ENCODE measurements at places on chromosomes 7 and 10.

DNA sequence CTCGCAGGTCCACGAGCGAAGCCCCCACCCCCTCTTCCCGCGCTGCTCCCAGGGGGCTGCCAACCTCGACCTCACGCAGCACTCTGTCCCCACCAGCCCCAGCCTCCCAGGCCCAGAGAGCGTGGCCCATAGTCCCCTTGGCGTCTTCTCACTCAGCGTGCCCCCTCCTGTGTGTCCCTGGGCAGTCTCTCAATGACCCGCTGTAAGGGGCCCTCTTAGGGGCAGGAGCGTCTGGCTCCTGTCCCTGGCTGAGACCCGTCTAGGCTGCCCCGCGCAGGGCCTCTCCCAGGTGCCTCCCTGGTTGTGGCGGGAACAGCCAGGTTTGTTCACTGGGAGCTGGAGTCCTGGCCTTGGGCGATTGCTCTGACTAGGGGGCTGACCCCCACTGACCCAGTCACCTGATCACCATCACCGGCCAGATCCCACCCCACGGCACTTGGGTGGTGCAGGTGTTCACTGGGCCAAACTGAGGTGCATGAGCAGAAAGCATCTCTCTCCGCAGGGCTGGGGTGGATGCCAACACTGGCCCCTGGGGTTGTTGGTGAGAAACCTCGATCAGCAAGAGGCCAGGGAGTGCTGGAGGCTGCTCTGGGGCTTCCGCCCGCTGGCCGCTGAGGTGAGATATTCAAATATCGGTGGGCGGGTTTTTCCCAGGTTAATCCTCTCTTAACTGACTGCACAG, 12.6 kb upstream of the WDFY4 start:
- no peak for DNase-seq

- DNase-seq = no peak
These were observed 44.4 kb upstream of the KLF6 start for GRCh38 chr10:3829156-3830050.

DNA sequence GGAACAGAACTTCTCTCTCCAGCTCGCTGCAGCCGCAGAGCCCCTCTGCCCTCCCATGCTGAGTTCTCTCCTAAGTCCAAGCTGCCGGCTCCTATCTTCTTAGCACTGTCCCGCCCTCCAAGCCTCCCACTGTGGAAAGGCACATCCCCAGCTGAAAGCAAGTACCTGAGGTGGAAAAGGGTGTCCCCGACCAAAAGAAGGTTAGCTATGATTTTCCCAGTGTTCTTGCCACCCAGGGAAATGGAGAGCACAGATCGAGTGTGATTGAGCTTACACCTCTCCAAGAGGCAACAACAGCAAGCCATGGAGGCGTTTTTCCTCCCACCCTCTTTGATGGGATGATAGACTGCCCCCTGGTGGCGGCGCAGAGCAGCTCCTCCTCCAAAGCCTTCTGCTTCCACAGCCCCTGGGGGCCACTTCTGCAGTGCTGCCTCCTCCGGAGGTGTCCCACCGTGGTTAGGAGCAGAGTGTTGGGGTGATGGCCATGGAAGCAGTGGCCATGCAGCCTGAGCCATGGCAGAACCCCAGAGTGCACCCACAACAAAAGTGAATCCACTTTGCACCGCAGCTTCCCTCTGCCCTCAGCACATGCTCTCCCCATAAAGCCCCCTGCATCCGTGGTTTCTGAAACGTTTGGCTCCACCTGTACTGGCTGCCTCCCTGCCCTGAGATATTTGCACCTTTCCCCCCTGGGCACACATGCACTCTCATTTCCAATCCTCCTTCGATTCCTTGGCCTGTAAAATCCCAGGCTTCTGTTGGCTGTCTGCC, 143.1 kb upstream of the STK17A start:
- DNase-seq = no peak

DNA sequence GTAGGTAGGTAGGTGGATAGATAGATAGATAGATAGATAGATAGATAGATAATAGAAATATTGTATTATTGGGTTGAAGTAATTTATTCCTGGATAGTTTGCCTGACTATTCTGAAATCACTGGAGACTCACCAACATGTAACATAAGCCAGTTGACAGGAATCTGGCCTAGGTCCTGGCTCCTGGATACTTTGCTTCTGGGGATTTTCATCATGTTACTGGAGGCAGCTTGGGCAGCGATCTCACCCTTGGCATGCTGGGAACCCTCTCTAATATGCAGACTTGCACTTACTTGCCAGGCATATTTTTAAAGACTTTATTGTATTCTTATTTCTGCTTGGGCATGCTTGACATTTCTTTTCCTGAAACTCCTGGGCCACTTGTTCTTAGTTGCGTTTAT, 709.1 kb upstream of the FZD8 start:
- DNase-seq = no peak

DNA sequence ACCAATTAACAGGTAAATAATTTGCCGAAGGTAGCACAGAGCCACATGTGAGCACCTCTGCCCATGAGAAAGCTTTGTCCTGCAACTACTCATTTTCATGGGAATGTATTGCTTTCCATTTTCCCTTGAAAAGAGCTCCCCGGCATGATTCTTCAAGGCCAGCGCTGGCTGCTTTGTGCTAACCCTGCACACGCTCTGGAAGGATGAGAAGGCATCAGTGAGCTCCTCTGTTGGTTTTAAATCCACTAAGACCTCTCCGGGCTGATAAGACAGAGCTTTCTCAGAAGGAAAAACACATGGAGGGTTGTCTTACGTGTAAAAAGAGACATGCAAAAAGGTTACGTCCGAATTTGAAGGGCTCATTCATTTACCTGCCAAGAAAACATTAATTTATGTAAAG, 553.9 kb upstream of the MKI67 start:
- no peak for DNase-seq

- no peak for DNase-seq
These were observed 605.6 kb upstream of the TEX47 start for GRCh38 chr7:89401099-89401498.

DNA sequence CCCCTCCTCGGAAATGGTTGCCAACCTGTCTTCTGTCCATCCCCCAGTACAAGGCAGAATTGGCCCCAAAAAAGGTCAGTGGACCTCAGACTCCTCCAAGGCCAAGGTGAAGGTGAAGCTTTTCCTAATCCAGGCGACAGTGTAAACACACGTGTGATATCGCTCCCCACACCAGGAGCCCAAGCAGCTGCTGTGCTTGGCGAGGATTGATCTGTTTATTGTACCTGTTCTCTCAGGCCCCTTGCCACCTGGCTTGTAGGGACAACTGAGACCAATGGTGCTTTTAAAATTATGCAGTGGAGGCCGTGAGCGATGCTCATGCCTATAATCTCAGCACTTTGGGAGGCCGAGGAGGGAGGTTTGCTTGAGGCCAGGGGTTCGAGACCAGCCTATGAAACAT, 66.1 kb upstream of the GTF2IRD1 start:
- no peak for DNase-seq

GRCh38 chr10:114288424-114289095, 49.5 kb downstream of the VWA2 start:
- no peak for DNase-seq

GRCh38 chr7:22611758-22612079, 111.7 kb upstream of the STEAP1B start:
- no peak for DNase-seq

GRCh38 chr10:132293813-132294520, 13.8 kb downstream of the STK32C start:
- DNase-seq = no peak

- DNase-seq = no peak
These were observed 52.9 kb upstream of the HBP1 start for GRCh38 chr7:107115762-107116540.

GRCh38 chr7:44094883-44095592, 9.1 kb upstream of the AEBP1 start:
- no peak for DNase-seq

- DNase-seq = no peak
These were observed 58.4 kb downstream of the TACR2 start for GRCh38 chr10:69358148-69358795.

- DNase-seq = no peak
These were observed 1.7 kb downstream of the MMP21 start for GRCh38 chr10:125773687-125774543.

- no peak for DNase-seq
These were observed 60.0 kb downstream of the PIK3AP1 start for GRCh38 chr10:96660297-96660696.

GRCh38 chr7:31791881-31792280, 104.9 kb downstream of the PPP1R17 start:
- no peak for DNase-seq

DNA sequence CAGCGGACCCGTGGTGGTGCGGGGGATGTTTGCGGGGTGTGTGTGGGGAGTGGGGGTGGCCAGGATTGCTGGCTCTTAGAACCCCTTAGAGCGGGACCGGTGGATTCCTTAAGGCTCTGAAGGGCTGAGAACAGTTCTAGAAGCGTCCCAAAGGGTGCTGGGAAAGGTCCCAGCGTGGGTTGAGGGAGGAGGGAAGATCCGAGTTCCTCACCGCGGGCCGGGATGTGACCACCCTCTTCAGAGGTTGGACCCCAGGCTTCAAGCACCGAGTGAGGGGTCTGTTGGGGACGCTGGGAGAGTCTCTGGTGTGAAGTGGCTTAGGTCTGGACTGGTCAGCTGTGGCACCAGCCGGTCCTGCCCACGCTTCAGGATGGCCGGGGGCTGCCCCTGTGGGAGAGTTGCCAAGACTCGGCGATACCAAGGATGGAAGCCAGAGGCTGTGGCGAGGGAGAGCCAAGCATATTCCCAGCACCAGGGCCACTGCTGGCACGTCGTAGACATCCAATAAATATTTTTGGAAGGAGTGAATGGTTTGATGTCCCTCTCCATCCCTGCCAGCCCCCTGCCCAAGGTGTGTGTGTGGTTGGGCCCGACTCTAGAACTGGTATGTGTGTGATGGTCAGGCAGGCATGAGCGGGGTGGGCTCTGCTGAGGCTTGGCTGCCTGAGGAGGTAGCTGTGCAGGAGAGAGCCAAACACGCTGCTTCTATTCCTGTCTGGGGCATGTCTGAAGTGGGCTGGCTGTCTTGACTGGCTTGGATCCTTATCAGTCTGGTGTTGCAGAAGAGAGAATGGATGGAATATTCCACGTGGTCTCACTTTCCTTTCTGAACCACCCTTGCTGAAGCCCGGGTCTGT, 19.2 kb downstream of the ZNF775 start:
- DNase-seq = no peak

- no peak for DNase-seq
These were observed 312.8 kb downstream of the LRMDA start for GRCh38 chr10:75744261-75744660.

- no peak for DNase-seq
These were observed 117.5 kb upstream of the AGK start for GRCh38 chr7:141433698-141434097.

DNA sequence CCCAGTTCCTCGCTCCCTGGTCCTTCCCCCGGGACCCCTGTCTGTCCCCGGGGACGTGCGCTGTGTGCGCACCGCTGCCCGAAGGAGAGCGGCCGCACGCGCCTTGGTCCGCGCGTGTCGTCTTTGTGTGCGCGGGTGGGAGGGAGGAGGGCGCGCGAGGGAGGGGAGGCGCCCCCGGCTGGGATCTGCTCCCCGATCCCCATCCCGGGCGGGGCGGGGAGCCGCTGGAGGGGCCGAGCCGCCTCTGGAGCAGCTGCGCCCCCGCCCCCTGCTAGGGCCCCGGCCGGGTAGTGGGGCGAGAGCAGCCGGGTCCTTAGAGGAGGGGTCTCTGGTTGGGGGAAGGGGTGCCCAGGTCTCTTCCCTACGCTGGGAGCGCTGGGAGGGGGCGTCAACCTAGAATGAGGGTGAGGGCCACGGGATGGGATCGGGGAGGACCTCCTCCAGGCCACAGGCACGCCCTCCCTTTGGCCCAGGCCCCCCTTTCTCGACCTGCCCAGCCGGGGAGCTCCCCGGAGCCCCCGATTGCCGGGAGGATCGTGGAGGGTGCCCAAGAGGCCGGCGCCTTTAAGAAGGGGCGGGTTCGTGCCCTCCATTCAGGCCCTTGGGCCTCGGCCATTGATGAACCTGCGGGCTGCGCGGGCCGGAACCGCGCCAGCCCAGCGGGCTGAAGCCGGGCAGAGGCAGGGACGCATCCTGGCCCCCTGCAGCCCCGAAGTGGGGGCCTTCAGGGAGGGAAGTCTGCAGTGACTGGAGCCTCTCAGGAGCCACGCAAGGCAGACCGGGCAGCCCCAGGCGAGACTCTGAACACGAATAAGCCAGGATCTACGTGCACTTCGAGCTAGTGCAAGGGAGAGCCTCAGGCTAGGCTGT, 678 bp downstream of the SH2B2 start:
- no peak for DNase-seq

DNA sequence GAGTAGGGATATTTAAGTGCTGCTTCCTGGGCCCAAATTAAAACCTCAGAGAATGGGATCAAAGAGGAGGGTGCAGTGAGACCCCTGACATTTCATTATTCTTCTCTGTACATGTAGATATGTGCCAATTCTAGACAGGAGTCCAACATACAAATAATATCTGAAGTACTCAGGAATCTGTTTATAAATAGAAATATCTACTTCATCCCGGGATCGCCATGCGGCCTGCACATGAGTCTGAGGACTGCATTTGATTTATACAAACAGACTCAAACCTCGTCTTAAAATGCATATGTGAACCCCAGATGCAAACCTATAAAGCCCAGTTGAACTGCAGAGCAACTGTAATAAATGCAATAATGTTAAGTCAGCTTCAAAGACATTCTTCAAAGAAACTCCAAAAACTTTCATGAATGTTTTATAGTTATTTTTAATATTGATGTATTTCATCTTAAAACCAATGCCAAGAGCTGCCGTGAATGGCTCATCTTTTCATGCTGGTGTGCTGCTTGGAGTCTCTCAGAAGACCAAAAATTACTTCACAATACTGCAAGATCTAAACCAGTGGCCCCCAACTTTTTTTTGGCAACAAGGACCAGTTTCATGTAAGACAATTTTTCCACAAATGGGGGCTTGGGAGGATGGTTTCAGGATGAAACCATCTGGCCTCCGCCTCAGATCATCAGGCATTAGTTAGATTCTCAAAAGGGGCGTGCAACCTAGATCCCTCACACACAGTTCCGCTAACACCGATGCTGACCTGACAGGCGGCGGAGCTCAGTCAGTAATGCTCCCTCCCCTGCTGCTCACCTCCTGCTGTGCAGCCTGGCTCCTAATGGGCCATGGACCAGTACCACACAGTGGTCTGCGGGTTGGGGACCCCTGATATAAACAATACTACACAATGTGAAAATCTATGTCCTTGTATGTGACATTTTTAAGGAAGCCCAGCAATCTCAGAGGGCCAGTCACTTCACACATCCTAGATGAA, 166.9 kb downstream of the PARD3 start:
- no peak for DNase-seq

- DNase-seq = no peak
These were observed 89.1 kb upstream of the NANOS1 start for GRCh38 chr10:118940386-118940785.

DNA sequence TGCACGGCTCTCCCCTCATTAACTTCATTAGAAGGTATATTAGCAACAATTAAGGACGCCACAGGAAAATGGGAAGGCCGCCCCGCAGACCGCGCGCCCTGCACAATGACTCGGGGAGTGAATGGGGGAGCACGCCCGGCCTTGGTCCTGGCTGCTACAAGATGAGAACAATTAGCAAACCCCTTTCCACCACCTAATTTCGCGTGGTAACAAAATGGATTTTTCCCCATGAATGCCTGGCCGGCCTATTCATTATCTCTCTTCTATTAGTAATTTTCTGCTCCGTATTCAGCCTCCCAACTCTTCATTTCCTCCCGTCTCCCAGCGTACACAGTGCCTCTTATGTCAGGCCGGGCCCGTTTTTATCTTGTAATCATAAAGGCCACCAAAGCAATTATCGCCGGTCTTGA, 346.9 kb downstream of the DNAJB6 start:
- DNase-seq = no peak

All from muscle of arm (tissue), 14 donors.